ENCODE measurements at places on chromosomes 16 and 17.

DNA sequence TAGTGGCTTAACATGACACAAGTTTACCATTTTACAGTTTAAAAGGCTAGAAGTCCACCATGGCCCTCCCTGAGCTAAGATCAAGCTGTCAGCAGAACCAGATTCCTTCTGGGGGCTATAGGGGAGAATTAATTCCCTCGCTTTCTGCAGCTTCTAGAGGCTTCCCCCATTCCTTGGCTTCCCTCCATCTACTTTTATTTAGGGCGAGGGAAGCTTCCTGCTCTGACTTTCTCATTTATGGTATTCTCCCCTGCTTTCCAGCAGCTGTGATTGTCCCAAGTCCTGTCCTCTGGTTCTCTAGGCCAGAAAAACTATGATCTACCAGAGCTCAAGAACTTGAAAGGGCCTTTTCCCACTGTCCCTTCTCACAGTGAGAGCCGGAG lies 4.3 kb downstream of the CETP start:
- DNase-seq = no peak

GRCh38 chr16:58419241-58419990 lies 27.1 kb downstream of the GINS3 start:
- DNase-seq = no peak

DNA sequence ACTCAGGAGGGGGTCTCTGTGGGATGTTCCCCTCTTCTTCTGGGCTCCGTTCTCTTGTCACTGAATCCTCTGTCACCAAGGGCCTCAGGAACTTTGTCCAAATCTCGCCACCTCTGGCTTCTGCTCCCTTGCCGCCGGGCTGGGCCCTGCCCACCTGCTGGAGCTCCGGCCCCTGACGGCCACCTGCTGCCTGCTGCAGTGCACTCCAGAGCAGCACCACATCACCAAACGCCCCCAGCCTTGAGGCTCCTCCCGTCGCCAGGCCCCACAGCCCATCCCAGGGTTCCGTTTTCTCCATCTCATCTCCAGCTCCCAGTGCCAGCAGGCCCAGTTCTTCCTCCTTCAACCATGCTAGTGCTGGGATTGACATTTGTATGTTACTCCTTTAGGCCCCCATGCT lies 43.6 kb downstream of the FOXL1 start:
- no peak for DNase-seq

- no peak for DNase-seq
These were observed 44.7 kb downstream of the IRF8 start for GRCh38 chr16:85943711-85944110.

DNA sequence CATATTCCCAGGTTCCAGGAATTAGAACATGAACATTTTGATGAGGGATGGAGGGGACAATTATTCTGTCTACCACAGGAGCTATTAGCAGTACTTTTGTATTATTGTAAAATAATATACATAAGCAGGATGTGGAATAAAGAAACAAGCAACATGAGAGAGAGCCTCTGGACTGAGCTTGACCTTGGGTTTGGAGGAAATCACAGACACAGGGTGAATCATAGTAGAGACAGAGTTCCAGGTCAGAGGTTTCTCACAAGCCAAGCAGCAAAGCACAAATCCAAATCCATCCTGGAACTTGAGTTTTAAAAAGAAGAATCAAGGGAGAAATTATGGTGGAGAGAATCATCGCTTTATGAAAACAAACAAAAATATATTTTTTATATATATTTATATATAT lies 5.1 kb downstream of the KRT31 start:
- no peak for DNase-seq
